ENCODE measurements at places on chromosomes 5 and 9.

- no peak for DNase-seq
Measured at GRCh38 chr5:44622331-44622730, 186.4 kb upstream of the MRPS30 start.

GRCh38 chr5:180079702-180080466, 8.3 kb upstream of the RNF130 start:
- DNase-seq, result no peak

DNA sequence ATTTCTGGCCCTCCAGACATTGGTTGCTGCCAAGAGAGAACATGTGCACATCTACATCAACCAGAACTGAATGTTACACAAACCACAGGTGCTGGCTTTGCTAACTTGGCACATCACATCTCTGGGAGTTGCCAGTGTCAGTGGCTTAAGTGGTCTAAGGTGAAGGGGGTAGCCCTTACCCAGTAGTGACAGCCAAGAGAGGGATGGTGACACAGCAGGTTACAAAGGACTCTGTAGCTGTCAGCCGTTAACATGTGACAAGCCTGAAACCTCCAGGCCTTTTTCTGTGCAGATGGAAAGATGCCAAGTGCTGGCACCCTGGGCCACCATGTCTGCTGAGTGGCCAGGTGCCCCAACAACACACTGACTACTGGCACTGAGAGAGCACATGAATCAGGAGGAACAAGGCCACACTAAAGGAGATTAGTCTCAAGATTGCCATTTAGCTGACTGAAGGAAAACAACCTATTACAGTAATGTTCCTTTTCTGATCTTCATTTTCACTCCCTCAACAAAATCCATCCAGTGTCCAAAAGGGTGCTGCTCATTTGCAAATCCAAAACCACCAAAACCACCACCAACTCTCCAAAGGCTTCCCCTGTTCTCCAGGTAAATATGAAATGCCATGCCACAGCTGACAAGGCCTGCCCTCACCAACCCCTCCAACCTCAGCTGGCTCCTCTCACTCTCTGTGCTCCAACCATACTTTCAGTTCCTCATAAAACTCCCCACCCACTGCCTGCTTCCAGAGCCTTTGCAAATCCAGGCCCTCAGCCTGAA, 20.2 kb downstream of the SIL1 start:
- DNase-seq, result peak; percentile 56

GRCh38 chr9:75140261-75140660, 51.9 kb downstream of the OSTF1 start:
- no peak for DNase-seq

GRCh38 chr5:113047733-113048652, 71.4 kb downstream of the DCP2 start:
- no peak for DNase-seq

DNA sequence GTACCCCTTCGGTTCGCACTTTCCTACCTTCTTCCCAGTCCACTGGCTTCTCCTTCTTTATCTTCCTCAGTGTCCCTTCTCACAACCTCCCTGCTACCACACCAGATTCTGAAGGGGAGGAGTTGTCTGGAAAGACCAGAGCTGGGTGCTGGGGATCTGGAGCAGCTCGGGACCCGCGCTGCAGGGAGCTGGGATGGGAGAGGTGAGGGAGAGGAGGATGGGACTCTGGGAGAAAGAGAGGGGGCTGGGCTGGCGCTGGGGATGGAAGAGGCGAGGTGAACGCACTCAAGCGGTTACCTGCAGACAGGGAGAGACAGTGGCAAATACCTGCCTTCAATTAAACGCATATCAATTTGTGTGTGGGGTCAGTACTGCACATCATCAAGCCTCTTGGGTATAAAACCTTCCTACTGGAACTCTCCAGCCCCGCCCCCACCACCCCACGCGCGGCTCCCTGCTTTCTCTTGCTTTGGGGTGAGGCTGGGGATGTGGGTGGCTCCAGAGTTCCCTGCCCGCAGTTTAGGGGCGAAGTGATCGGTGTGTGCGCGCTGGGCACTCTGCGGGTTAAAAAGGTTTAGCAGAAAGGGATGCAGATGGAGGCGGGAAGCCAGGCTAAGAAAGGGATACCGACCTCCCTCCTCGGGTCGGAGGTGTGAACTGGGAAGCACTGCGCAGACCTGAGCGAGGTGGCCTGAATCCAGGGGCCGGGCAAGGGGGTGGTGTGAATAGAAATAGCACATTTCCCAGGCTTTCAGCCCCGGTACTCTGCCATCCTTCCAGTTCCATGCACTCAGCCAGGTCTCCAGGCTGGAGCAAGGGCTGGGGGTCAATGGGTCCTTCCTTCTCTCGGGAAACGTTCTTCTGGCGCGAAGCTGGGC, 977 bp upstream of the PAM start:
- DNase-seq, result no peak

DNA sequence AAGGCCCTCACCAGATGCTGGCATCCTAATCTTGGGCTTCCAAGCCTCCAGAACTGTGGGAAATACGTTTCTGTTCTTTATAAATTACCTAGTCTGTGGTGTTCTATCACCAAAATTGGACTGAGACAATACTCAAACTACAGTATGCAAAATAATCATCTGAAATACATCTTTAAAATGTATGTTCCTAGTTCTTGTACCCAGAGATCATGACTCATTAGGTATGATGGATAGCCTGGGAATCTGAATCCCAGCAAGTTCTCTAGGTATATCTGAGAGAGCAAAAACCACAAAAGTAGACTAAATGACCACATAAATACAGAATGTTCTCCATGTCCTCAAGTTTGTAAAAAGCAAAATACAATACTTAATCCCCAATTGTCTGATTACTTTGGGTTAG, 166.3 kb downstream of the YIPF5 start:
- no peak for DNase-seq

DNA sequence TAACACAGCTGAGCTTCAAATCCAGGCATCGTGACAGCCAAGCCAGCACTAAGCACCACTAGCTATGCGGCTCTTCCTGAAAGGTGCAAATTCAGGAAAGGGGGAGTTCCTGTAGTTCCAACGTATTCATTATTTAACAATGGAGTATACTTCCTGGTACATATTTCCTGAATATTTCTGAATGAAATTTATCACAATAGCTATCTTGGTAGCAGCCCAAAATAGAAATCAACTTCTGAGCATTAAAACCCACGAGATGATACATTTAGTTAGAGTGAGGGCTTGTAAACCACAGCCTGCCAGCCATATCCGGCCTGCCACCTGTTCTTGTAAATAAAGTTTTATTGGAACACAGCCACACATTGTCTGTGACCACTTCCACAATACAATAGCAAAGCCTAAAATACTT, 109.7 kb upstream of the RETREG1 start:
- peak; percentile 29 for DNase-seq

GRCh38 chr5:121870489-121870888, 18.8 kb downstream of the FTMT start:
- no peak for DNase-seq

- DNase-seq, result no peak
Measured at GRCh38 chr5:167752936-167753335, 538.5 kb upstream of the WWC1 start.

GRCh38 chr9:120710110-120710981, 3.9 kb downstream of the MEGF9 start:
- DNase-seq, result no peak

DNA sequence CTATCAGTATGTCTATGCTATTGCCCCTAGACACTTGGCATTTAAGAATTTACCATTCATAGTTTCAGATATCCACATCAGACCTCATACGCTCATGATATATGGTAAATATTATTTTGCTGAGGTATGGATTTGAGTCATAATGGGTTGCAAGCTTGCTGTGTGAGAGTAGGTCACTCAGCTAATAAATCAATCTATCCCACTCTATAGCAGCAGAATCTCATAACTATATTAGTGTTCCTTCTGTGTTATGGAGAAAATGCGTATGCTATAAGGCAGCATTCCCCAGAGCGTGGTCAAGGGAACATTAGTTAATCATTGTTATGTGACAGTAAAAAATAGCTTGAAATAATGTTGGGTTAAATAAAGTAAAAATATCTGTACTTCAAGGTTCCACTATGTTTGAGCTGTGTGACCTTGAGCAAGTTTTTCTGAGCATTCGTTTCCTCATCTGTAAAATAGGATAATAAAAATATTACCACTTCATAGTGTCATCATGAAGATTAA, 7.7 kb downstream of the TRIM32 start:
- no peak for DNase-seq

GRCh38 chr5:120655828-120656435, 191.8 kb downstream of the PRR16 start:
- DNase-seq, result no peak

DNA sequence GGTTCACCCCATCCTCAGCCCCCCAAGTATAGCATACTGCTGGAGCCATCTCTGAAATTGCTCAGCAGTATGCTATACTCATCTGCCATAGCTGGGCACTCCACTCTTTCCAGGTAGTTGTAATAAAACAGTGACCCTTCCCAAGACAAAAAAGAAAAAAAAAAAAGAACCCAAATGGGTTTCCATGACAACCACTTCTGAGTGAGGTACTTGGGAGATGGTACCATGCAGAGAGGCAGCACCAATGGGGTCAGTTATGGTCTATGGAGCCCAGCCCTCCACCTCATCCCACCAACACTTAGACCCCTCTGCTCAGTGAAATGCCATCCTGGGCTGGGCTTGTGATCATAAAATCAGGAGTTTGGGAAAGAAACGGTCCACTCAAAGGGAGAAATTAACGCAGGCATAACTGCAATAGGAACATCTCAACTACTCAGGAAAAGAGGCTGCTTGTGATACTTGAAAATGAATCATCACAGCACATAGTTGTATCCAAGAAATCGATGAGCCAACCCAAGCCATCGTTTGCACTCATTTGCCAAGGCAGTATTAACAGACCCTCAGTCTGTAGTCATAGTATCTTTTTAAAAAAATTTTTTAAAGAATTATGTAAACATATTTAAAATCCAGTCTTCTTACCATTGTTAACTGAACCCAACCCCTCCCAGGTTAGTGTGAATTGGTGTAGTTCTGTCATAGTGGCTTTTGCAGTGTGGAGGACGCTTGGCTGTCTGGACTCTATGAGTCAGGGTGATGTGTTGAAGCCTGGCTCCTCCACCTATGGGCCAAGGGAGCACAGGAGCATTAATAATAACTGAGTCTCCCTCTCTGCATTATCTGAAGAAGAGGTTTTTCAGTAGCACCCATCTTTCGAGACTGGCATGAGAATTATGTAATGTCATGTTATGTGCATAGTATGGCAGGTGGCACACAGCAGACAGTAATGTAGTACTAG, 402.7 kb downstream of the SPOCK1 start:
- no peak for DNase-seq

DNA sequence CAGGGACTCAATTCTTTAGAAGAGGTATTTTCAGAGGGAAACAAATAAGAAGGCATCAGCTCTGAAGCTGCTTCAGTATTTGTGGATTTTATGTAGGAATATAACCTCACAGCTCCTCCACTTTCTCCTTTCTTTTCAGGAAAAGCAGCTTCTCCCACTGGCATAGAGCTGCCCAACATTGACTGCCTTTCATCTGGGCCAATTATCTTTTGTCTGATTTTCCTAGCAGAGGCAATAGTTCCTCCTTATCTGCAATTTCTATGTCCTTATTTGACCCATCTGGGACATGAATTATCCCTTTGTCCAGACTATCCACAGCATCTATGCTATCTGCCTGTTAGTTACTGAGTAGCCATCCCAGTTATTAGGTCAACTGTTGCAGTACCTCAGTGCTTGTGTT, 1671.2 kb upstream of the ACO1 start:
- no peak for DNase-seq

DNA sequence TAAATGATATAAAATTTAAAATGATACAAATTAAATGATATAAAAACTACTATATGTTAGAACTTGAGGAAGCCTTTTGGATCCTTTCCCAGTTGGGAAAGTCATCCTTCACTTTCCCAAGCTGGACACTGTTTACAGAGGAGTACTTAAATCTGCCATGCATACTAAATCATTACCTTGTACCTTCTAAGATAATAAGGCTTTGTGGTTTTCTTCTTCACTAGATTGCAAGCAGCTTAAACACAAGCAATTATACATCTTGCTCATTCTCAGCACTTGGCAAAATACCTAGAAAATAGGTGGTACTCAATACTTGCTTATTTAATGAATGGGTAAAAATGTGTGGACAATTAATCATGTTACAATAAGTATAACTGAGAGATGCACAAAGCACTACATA, 666.8 kb downstream of the PTPRD start:
- DNase-seq, result no peak

DNA sequence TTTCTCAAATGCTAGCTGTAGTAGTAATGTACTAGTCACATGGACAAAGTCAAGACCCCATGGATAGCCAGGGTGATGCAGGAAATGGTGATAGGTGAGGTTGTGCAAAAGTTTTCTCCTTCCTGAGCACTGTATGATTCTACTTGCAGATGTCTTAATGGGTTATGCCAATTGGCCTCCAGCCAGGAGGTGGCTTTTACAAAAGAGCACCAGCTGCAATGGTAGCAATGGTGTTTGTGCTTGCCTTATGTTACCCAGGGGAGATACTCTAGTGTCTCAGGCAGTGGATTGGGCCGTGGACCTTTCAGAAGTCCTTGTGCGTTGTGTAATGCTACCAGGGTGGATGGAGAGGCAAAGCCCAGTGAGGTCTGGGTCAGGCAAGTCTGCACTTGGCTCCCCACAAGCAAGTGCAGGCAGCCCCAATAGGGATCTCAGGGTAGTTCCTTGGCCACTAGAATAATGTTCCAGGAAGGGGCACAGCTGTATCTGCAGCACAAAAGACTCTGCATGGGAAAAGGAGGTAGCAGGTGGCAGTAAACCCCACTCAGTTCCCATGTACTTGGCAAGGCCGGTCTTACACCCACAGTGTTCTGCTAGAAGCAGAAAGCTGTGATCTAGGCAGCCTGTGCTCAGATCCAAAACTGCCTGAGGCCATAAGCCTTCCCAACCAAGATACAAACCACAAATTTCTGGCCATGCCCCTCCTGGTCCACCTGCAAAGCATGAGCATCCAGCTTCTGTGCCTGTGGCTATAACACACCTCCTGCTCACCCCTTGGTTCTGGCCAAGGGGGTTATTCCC, 46.4 kb upstream of the EDIL3 start:
- no peak for DNase-seq

DNA sequence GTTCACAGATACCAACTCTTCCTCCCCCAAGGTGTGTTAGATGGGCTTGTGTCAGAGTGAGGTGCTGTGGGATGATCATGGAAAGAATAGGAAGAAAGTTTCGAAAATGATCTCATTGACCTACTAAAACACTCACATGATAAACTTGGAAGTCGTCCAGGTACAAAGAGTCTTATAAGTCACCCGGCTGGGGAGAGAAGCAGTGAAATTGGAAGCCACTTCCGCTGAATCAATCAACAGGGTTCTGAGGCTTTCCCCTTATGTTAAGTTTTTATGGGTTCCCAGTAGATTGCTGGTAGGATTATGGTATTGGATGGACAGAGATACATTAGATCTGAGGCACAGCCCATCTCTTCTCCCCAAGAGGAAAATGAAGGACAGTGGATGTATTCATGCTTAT, 218.8 kb upstream of the MSX2 start:
- no peak for DNase-seq

DNA sequence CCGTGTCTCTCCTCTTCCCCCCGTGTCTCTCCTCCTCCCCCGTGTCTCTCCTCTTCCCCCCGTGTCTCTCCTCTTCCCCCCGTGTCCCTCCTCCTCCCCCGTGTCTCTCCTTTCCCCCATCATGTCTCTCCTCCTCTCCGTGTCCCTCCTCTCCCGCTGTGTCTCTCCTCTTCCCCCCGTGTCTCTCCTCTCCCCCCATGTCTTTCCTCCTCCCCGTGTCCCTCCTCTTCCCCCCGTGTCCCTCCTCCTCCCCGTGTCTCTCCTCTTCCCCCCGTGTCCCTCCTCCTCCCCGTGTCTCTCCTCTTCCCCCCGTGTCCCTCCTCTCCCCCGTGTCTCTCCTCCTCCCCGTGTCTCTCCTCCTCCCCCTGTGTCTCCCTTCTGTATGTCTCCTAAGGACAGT, 12.8 kb upstream of the RNU6ATAC start:
- DNase-seq, result no peak

- DNase-seq, result no peak
Measured at GRCh38 chr9:98263080-98263479, 7.6 kb upstream of the TBC1D2 start.

Data from heart right ventricle (tissue), 16 donors.